Heart right ventricle (tissue), 16 donors: ENCODE measurements at places on chromosomes 7 and 10. TPM values are rescaled to one million over a fixed set of nuclear protein-coding genes. Genes with fewer than 3 reads are reported as not detected.
A peak's percentile ranks its signal among the peaks of the same experiment; 100 is the strongest.

Gene ZNF716
- polyA plus RNA-seq, result not detected

Gene IFIT1
- 5.1 TPM for polyA plus RNA-seq

Gene C7orf33
- polyA plus RNA-seq, result not detected

Gene DYDC2
- not detected for polyA plus RNA-seq

Gene PLPP4
- not detected for polyA plus RNA-seq

Gene CDK1
- polyA plus RNA-seq, result 0.74 TPM

Gene WNT2
- polyA plus RNA-seq, result 0.07 TPM

DNA sequence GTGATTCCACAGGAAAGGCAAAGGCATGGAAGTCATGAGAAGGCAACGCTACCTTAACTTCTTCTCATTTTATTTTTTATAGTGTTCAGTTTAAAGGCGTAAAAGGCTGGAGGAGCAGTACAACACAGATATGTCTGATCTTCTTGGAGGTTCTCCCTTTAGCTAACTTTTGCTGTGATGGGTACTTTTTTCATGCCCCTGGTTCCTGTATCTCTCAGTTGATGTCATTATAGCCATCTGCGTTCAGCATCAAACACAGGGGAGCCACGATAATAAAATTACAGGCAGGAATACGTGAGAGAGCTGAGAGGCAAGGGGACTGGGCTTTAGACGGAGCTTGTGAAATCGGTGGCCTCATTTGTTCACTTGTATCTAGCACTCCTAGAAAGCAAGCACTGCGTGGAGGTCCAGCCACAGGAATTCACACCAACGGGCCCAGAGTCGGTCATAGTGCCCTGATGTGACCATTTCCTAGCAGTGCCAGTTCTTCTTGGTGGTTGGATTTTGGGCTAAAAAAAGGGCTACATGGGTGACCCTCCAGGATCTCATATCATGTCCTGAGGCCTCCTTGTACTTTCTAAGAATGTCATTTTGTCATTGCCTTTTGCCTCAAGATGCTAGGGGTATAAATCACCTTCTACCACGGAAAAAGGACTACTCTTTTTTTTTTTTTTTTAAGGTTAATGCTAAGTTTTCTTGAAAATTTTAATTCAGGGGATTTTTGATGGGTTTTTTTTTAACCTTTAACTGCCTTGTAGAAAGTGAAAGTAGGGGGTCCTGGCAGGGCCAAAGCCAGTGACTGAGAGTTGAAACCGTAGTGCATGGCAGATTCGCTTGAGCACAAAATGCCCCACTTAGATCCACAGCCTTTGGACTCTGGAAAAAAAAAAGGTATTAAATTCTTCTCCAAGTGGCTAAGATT, 191.5 kb downstream of the CELF2 start:
- no peaks in the 10 kb centered on the region for H3K27me3 ChIP-seq
- H3K4me1 ChIP-seq, result peaks cover 28% of the 10 kb centered on the region
- no peaks in the 10 kb centered on the region for H3K36me3 ChIP-seq
- no peak overlapping the region for H3K27ac ChIP-seq

DNA sequence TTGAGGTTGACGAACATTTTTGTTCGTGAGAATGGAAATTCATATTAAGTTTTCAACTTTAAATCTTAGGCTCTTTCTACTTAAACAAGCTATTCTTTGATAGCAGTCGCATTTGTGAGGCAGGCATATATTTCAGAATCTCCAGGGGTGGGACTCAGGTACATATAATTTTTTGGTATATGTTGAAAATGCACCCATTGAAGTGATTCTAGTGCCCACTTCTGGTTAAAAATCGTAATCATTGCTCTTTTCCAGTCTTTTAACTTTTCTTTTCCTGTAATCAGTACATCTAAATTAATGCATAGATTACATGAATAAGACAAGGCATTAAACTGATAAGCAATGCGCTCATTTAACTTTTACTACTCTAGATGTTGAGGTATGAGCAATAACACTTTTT, 67.8 kb downstream of the ZNRF2 start:
- no peak for DNase-seq
- H3K4me3 ChIP-seq, result no peak overlapping the region
- no peaks in the 10 kb centered on the region for H3K27me3 ChIP-seq

DNA sequence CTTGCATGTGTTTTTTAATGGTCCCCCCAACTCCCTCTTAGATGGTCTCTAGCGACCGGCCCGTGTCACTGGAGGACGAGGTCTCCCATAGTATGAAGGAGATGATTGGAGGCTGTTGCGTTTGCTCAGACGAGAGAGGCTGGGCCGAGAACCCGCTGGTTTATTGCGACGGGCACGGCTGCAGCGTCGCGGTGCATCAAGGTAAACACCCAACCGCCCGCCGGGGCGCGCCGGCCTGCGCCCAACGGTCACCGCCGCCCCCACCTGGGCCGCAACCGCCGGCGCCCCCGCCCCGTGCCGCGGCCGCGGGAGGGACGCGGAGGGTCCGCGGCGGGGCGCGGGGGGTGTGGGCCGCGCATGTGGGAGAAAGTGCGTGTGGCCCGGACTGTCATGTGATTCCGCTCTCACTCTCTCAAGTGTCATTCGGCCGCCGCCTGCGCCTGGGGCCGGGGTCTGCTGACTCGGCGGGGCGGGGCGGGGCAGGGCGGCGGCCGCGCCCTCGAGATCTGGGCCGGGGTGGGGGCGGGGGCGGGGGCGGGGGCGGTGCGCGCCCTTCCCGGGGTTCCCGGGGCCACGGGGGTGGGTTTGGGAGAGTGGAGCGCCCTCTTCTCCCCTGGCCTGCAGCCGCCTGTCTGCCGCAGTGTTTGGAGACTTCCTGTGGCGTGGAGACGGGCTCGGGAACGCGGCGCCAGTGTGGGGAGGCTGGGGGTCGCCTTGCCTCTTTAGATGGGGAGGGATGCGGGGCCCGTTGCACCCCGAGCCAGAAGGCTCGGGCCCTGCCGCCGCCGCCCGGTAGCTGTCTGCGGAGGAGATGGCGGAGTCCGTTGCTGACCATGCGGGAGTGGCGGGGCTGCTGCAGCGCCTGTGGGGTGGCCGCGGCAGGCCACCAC, 817 bp downstream of the MLLT10 start:
- H3K27me3 ChIP-seq, result no peaks in the 10 kb centered on the region
- peak; percentile 54 for DNase-seq
- peaks cover 35% of the 10 kb centered on the region for H3K36me3 ChIP-seq
- H3K4me1 ChIP-seq, result peaks cover 30% of the 10 kb centered on the region
- H3K4me3 ChIP-seq, result peak overlapping the region; percentile 79
- H3K27ac ChIP-seq, result peak overlapping the region; percentile 96

DNA sequence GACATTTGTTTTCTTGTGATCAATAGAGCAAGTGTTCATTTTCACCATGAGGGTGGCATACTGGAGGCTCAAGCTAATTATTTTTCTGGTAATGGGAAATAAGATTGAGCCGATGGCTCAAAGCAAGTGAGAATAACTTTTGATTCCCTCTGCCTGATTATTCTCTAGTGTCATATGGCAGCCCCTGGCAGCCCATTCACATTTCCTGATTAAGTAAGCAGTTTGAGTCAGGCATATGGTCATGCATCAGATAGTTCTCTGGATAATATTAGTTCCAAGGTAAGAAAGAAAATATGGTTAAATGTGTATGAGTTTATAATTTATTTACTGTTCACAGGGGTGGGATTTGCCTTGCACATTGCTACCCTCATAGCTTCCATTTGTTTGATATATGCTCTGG, 109.2 kb downstream of the DYNC1I1 start:
- H3K4me1 ChIP-seq, result no peaks in the 10 kb centered on the region
- H3K27me3 ChIP-seq, result no peaks in the 10 kb centered on the region
- H3K36me3 ChIP-seq, result no peaks in the 10 kb centered on the region
- no peak for DNase-seq
- H3K27ac ChIP-seq, result no peak overlapping the region

DNA sequence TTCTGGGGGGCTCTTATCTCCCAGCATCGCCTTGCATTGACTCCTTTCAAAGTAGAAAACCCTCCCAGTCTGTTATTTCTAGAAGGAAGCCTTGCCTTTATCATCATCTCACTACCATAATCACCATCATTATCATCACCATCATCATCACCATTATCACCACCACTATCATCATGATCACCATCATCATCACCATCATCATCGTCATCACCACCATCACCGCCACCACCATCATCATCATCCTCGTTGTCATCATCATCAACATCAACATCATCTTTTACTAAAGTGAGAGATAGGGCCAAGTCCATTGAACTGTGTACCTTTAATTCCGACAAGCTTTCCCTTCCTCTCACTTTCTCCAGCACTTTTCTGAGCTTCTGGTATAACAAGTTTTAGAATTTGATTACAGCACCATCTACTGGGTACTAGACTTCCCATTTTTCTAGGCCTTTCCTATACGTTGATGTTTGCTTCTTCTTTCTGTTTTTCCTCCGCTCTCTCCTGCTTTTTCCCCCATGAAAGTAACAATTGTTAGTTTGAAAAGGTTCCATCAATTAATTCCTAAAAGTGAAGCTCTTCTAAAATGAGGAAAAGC, 226.4 kb downstream of the BUB3 start:
- H3K4me1 ChIP-seq, result no peaks in the 10 kb centered on the region
- no peak overlapping the region for H3K4me3 ChIP-seq
- H3K36me3 ChIP-seq, result no peaks in the 10 kb centered on the region
- no peak for DNase-seq
- H3K27ac ChIP-seq, result no peak overlapping the region

- DNase-seq, result peak; percentile 42
- H3K4me3 ChIP-seq, result peak overlapping the region; percentile 30
- H3K27ac ChIP-seq, result no peak overlapping the region
- H3K4me1 ChIP-seq, result peaks cover 48% of the 10 kb centered on the region
- H3K27me3 ChIP-seq, result peaks cover 100% of the 10 kb centered on the region
These were observed 27.7 kb upstream of the VAX1 start for GRCh38 chr10:117165538-117166417.

- no peak for DNase-seq
- no peaks in the 10 kb centered on the region for H3K4me1 ChIP-seq
- no peaks in the 10 kb centered on the region for H3K36me3 ChIP-seq
- no peaks in the 10 kb centered on the region for H3K27me3 ChIP-seq
These were observed 71.8 kb downstream of the SEMA3A start for GRCh38 chr7:84122582-84123360.

DNA sequence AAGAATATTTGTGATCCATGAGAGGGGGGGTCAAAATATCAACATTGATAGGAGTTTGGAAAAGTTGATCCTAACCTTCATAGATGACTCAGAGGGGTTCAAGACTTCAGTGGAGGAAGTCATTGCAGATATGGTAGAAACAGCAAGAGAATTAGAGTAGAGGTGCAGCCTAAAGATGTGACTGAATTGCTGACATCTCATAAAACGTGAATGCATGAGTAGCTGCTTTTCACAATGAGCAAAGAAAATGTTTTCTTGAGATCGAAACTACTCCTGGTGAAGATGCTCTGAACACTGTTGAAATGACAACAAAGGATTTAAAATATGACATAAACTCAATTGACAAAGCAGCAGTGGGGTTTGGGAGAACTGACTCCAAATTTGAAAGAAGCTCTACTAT, 700.7 kb upstream of the FZD8 start:
- no peaks in the 10 kb centered on the region for H3K36me3 ChIP-seq
- no peaks in the 10 kb centered on the region for H3K27me3 ChIP-seq
- DNase-seq, result no peak
- H3K4me3 ChIP-seq, result no peak overlapping the region
- H3K27ac ChIP-seq, result no peak overlapping the region
- H3K4me1 ChIP-seq, result no peaks in the 10 kb centered on the region

DNA sequence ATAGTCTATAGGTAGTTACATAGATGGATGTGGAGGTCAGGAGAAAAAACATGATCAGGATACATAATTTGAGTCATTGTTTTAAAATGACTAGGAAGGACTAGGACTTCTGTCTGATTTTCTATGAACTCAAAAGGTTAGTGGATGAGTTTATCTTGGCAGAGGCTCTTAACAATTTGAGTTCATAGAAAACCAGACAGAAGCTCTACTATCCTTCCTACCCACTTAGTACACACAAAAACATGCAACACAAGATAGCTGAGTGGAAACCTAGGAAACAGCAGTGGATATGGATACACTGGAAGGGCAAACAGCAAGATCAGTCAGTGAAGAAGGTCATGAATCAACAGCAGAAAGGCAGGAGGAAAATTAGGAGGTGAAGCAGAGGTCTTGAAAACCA, 84.6 kb downstream of the VPS50 start:
- no peaks in the 10 kb centered on the region for H3K4me1 ChIP-seq
- H3K27ac ChIP-seq, result no peak overlapping the region
- H3K36me3 ChIP-seq, result no peaks in the 10 kb centered on the region

DNA sequence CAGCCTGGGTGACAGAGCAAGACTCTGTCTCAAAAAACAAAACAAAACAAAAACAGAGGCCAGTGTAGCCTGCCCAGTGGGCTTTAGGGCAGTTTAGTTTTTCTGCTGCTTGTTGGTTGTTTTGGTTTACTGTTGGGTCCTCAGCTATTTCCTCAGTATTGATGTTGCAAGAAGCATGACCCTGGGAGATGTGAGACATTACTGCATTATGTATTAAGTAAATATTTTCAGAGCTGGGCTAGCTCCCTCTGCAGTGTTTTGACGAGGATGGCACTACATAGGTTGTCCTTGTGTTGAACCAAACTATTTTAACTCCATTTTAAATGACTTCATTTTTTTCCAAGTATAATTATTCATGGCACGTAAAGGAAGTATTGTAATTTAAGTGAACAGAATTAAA, 4.8 kb downstream of the AKAP9 start:
- no peak for DNase-seq
- H3K36me3 ChIP-seq, result no peaks in the 10 kb centered on the region
- H3K27me3 ChIP-seq, result no peaks in the 10 kb centered on the region

- no peaks in the 10 kb centered on the region for H3K4me1 ChIP-seq
- no peaks in the 10 kb centered on the region for H3K27me3 ChIP-seq
- H3K4me3 ChIP-seq, result no peak overlapping the region
- no peak overlapping the region for H3K27ac ChIP-seq
These were observed 11.6 kb upstream of the ADD3 start for GRCh38 chr10:109996225-109996624.

GRCh38 chr7:69272101-69272500, 326.2 kb upstream of the AUTS2 start:
- H3K4me1 ChIP-seq, result no peaks in the 10 kb centered on the region
- H3K27ac ChIP-seq, result no peak overlapping the region
- H3K4me3 ChIP-seq, result no peak overlapping the region
- DNase-seq, result no peak

- no peak overlapping the region for H3K27ac ChIP-seq
- H3K4me1 ChIP-seq, result no peaks in the 10 kb centered on the region
- DNase-seq, result no peak
- H3K36me3 ChIP-seq, result no peaks in the 10 kb centered on the region
- no peak overlapping the region for H3K4me3 ChIP-seq
These were observed 948.8 kb downstream of the GRM8 start for GRCh38 chr7:126303926-126304325.

GRCh38 chr10:111578076-111578475, 501.2 kb downstream of the ADRA2A start:
- no peaks in the 10 kb centered on the region for H3K4me1 ChIP-seq
- DNase-seq, result no peak
- no peaks in the 10 kb centered on the region for H3K27me3 ChIP-seq
- H3K27ac ChIP-seq, result no peak overlapping the region
- H3K36me3 ChIP-seq, result no peaks in the 10 kb centered on the region

DNA sequence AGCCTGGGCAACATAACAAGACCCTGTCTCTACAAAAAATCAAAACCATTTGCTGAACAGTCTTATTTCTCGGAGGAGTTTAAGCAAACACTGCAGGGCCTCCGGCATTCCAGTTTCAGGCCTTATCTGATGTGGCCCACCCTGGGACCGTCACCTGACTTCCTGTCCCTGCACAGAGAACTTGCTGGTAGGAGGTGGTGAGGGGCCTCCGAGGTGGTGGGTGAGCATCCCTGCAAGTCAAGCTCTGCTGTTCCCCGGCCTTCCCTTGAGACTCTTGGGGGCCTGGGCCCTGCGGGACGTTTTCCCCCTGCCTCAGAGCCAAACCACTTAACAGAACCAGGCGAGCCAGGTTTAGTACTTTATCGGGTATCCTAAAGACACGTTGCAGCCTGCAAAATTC, 44.5 kb upstream of the AP5Z1 start:
- H3K4me3 ChIP-seq, result no peak overlapping the region
- peaks cover 66% of the 10 kb centered on the region for H3K4me1 ChIP-seq
- H3K27ac ChIP-seq, result peak overlapping the region; percentile 48
- H3K27me3 ChIP-seq, result no peaks in the 10 kb centered on the region
- no peak for DNase-seq
- no peaks in the 10 kb centered on the region for H3K36me3 ChIP-seq
